ENCODE measurements at places on chromosomes 12 and 14.

GRCh38 chr12:121217761-121218160, 7.8 kb downstream of the P2RX4 start:
- no peak for DNase-seq

- no peak for DNase-seq
Measured at GRCh38 chr12:623865-624372, 39.3 kb downstream of the NINJ2 start.

GRCh38 chr12:124513297-124513867, 54.0 kb downstream of the NCOR2 start:
- DNase-seq: no peak

DNA sequence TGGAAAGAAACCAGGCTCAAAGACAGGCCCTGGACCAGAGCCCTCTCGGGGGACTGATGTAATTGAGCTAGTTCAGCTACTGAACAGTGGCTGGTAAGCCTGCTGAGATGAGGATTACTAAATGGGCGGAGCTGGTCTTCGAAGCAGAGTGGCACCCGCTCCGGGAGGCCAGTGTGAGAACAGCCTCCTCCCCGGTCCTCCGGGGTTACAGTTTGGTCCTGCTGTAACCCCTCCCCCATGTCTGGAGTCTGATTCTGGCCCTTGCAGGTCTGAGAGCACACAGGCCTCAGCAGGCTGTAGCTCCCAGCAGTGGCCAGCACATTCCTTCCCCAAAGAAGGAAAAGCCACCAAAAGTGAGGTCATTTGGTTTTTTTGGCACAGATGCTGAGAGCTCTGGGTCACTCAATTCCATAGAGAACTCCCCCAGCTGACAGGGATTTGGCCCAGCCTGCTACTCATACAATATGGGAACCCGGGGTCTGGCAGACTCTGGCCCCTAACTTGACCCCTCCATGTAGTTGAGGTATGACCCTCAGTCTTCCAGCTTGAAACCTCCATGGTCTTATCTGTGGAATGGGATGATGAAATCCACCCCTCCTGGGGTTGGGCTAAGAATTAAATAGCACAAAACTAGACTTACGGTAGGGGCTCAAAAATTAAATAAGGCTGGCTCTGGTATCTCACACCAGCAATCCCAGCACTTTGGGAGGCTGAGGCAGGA, 39.0 kb downstream of the ACTN1 start:
- DNase-seq: no peak

- no peak for DNase-seq
Measured at GRCh38 chr12:12239127-12239526, 27.7 kb downstream of the LRP6 start.

- no peak for DNase-seq
Measured at GRCh38 chr14:104789752-104790743, 5.5 kb downstream of the AKT1 start.

DNA sequence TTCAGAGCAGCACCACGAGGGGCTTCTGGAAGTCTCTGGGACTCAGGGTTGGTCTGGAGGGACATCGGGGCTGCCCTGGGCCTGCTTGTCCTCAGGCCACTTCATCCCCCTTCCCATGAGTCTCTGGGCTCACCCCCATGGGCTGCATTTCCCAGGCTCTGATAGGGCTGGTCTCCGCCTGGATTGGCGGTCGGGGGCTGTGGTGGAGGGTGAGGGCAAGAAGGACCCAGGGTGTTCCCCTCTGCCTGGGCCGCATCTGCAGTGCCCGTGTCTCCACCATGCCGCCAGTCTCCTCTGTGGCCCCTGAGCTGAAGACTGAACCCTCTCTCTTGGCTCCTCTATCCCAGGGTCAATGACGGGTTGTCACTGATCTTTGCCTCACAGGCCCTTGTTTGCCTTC, 242.1 kb downstream of the ADGRD1 start:
- DNase-seq: no peak

GRCh38 chr14:90487031-90487430, 90.2 kb downstream of the CALM1 start:
- no peak for DNase-seq

DNA sequence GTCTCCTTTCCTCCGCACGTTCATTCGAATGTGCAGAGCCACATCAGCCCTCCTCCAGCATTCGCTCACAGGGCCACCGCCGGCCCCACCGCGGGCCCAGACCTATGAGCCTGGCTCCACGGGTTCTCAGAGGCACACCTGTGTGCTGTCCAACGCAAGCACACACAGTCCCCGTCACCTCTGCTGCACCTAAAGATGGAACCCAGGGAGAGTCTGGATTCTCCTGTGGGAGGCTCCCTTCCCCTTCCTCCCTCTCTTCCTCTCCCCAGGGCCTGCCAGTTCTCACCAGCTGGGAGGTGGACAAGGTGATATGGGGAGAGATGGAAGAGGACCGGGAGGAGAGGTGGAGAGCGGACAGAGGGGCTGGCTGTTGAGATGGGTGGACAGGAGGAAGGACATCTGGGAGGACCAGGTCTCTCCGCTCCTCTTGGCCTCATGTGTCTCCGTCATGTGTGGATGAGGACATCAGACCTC, 4.9 kb upstream of the AQP6 start:
- DNase-seq: no peak

DNA sequence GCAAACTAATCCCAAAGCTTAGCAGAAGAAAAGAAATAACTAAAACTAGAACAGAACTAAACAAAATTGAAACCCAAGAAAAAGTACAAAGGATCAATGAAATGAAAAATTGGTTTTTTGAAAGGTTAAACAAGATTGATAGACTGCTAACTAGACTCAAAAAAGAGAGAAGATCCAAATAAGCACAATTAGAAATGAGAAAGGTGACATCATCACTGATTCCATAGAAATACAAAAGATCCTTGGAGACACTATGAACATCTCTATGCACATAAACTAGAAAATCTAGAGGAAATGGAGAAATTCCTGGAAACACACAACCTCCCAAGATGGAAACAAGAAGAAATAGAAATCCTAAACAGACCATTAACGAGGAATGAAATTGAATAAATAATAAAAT, 47.1 kb upstream of the SLC38A2 start:
- no peak for DNase-seq

GRCh38 chr14:74621556-74621955, 9.5 kb upstream of the LTBP2 start:
- no peak for DNase-seq

DNA sequence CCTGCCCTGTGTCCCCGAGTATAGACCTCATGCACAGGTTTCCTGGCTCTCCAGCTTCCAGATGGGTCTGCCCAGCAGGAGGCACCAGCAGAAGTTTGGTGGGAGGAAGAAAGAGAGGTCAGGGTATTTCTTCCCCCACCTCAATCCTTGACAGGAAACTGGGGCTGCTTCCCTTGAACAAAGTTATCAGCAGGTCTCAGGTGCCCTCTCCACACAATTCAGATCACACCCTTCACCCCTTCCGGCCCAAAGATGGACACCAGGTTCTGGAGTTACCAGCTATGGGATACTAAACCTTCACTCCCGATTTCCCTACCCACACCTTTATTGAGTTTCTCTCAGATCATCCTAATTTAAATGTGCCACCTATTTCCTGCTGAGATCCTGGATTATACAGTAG, 1.2 kb downstream of the SART3 start:
- DNase-seq: no peak

DNA sequence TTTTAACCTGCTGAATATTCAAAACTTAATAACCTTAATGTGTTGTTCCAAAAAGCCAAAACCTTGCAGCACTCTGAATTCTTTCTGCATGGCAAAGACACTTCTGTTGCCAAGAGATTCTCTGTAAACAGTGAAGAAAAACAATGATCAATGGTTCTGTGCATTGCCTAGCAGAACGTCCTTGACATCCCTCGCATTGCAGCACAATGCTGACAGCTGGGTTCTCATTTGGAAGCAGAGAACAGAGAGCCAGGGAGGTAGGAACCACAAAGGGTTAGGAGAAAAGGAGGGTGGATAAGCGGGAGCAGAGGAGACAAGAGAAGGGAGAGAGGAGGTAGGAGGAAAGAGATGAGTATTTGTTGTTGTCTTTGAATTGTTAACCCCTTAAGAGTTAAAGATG, 501.1 kb downstream of the NAV3 start:
- no peak for DNase-seq

GRCh38 chr12:50599366-50600095, 94.7 kb downstream of the DIP2B start:
- DNase-seq: no peak

- DNase-seq: no peak
Measured at GRCh38 chr12:51907083-51907855, at the start of gene ACVRL1. Gene ACVRL1, plus strand, starts transcription at chr12:51907504. Its CDS starts 4,971 bp downstream, at chr12:51912475.

GRCh38 chr12:27185234-27186021, 58.7 kb upstream of the STK38L start:
- peak; percentile 85 for DNase-seq

- DNase-seq: no peak
Measured at GRCh38 chr14:23523229-23524016, 28.1 kb downstream of the ZFHX2 start.

DNA sequence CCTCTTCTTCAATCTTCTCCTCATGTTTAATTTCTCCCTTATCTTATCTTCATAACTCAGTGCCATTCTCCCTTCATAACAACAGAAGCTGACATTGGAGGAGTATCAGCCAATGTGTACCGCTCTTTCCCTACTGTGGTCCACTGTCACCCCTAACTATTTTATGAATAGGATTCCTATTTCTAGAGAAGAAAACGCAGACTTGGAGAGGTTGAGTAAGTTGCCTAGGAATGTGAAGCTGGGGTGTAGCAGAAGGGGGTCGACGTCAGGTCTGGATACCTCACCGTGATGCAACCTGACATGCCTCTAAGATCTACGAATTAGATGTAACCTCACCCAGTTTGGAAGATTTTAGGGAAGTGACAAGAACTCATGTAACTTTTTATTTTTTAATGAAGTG, 17.1 kb downstream of the LMO3 start:
- DNase-seq: no peak

DNA sequence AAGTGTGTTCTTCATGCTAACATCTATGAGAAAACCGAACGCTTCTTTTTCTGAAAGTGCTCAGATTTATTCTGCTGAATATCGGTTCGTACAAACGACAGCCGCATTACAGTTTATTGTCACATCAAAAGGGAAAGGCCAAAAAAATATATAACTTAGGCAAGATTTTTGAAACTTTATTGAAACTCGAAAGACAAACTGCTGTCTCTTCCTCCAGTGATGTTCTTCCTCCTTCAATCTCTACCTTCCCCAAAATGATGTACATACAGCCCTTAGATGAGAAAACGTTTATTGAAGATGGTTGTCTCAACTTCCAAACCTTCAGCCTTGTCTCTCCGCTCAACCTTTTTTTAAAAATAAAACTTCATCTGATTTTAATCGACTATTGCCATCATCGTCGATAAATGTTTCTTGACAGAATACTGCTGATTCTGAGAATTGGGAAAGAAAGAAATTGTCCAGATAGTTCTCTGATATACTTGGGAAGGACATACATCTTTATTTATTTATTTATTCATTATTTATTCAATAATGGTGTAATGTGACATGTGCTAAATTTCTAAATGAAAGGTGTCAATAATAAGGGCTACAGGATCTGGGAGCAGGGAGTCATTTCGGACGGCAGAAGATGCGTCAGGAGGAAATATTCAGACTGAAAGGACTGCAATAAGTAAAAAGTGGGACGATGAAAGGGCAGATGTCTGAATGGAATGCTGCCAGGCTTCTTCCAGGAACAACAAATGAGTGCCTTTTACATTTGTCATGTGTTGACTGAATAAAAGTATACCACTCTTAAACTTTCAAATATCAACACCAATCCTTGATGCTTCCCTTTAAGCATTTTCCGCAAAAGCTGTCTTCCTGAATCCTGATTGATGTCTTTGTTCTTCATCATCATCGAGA, 817 bp upstream of the MDM1 start:
- DNase-seq: no peak

- DNase-seq: no peak
Measured at GRCh38 chr14:50844391-50844790, 13.4 kb upstream of the NIN start.

DNA sequence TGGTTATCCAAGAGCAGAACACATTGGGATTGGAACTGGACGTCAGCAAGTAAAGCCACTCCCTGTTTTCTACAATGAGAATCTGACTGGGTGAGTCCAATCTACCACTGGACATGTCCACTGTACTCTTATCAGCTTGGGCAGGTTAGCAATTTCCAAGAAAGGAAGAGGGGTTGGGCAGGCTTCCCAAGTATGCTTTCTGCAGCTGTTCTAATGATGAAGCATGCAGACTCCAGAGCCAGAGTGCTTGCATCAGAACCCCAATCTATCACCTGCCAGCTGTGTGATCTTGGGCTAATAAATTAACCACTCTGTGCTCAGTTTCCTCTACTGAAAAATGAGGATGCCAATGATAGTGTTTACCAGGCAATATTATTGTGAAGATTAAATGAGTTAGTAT, 92.0 kb downstream of the EMP1 start:
- DNase-seq: no peak

GRCh38 chr12:124267205-124267778, 27.6 kb upstream of the RFLNA start:
- DNase-seq: no peak

- no peak for DNase-seq
Measured at GRCh38 chr14:68886109-68886434, 93.0 kb downstream of the ACTN1 start.

DNA sequence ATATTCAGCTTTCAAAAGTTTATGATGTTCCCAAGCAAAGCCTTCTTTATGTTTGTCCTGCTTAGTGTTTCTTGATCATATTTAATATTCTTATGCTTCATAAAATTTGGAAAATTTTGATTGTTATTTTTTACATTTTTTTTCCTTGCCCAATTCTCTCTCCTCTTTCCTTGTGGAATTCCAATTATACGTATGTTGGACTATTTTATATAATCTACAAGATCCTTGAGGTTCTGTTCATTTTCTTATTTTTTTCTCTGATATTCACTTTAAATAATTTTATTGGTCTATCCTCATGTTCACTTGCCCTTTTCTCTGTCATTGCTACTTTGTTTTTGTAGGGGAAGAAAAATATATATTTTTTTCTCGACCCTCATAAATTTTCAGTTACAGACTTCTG, 167.7 kb downstream of the DYRK2 start:
- no peak for DNase-seq

- DNase-seq: peak; percentile 27
Measured at GRCh38 chr14:67018720-67019119, 170.5 kb upstream of the GARIN2 start.

DNA sequence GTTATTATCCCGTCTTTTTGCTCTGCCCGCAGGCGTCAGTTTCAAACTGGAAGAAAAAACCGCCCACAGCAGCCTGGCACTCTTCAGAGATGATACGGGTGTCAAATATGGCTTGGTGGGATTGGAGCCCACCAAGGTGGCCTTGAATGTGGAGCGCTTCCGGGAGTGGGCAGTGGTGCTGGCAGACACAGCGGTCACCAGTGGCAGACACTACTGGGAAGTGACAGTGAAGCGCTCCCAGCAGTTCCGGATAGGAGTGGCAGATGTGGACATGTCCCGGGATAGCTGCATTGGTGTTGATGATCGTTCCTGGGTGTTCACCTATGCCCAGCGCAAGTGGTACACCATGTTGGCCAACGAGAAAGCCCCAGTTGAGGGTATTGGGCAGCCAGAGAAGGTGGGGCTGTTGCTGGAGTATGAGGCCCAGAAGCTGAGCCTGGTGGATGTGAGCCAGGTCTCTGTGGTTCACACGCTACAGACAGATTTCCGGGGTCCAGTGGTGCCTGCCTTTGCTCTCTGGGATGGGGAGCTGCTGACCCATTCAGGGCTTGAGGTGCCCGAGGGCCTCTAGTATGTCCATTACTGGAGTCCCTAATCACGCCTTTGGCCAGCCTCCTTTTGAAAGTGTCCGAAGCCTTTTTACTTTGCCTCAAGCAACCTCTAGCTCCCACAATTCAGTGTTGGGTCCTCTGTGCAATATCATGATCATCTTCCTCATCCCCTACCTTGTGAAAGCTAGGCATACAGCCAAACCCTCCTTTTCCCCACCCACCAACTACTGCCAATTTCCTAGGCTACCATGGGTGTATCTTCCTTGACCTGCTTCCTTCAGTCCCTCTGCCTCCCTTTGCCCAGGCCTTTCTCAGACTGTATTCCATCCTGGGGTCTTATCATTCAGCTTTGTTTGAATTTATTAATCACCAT, 891 bp downstream of the SPRYD4 start:
- no peak for DNase-seq
